Activated CD4-positive, alpha-beta T cell treated with anti-CD3 and anti-CD28 coated beads, Interleukin-2, Interleukin-4, amounts not matched to agents 100 ng/mL and 50 ng/mL, durations not matched to agents 16 hours and 8 hours (primary cell): ENCODE measurements at places on chromosomes 4 and X.

GRCh38 chrX:108165383-108166111 is 74.0 kb downstream of the ATG4A start:
- no peak for DNase-seq

GRCh38 chrX:54798137-54798536 is at the start of gene ITIH6:
ITIH6 (minus strand) TSS chrX:54798255; CDS start chrX:54798210, 45 bp downstream.
- DNase-seq: no peak

DNA sequence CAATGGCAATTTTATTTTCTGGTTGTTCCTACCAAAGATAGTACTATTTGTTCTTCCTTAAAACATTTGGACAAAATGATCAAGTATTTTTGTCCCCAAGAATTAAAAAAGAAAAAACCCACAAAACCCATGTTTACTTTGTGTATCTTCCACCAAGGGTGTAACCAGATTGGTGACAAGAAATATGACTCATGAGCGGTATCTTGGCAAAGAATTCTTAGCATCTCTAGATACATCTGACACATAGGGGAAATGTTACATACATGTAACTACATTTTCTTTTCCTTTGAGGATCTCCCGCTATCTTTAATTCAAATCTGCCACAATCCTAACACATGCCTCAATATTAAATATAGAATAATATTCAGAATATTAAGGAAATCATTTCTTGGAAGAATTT is 78.7 kb downstream of the WDFY3 start:
- no peak for DNase-seq

DNA sequence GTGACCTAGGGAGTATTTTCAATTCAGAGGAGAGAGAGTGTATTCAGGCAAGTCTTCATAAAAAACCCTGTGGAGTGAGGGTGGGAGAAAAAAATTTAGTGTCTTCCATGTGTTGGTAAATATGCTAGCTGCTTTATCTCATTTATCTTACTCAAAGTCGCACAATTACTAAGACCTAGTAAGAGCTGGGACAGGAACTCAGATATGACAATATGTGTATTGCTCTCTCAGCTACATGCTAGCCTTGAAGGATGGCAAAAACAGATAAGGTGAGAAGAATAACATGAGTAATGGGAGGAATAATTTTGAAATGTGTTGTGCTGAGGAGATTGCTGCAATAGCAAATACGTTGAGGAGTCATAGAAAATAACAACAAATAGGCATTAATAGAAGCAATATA is 458.6 kb downstream of the SH2D1A start:
- DNase-seq: peak; percentile 0

- DNase-seq: no peak
Observed at GRCh38 chr4:79918292-79918691, 154.7 kb downstream of the ANTXR2 start.

DNA sequence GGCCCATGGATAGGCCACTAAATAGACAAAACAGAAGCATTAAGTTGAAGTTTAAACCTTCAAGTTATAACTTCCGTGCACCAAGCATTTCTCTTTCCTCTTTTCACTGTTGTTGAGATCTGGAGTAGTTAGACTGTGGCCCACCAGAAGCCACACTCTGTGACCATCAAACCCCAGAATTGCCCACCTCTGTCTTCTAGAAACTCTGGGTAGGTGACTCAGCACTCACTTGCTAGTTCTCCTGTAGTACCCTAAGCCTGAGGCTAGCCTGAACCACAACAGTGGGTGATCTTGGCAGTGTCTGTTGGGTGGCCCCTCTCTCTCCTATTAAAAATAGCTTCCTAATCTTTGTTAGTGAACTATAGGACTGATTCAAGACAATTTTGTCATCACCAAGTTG is 24.6 kb upstream of the CD40LG start:
- no peak for DNase-seq

GRCh38 chr4:158811704-158812103 is 42.9 kb downstream of the FNIP2 start:
- DNase-seq: no peak

- no peak for DNase-seq
Observed at GRCh38 chr4:113471146-113471860, 290.2 kb downstream of the CAMK2D start.

DNA sequence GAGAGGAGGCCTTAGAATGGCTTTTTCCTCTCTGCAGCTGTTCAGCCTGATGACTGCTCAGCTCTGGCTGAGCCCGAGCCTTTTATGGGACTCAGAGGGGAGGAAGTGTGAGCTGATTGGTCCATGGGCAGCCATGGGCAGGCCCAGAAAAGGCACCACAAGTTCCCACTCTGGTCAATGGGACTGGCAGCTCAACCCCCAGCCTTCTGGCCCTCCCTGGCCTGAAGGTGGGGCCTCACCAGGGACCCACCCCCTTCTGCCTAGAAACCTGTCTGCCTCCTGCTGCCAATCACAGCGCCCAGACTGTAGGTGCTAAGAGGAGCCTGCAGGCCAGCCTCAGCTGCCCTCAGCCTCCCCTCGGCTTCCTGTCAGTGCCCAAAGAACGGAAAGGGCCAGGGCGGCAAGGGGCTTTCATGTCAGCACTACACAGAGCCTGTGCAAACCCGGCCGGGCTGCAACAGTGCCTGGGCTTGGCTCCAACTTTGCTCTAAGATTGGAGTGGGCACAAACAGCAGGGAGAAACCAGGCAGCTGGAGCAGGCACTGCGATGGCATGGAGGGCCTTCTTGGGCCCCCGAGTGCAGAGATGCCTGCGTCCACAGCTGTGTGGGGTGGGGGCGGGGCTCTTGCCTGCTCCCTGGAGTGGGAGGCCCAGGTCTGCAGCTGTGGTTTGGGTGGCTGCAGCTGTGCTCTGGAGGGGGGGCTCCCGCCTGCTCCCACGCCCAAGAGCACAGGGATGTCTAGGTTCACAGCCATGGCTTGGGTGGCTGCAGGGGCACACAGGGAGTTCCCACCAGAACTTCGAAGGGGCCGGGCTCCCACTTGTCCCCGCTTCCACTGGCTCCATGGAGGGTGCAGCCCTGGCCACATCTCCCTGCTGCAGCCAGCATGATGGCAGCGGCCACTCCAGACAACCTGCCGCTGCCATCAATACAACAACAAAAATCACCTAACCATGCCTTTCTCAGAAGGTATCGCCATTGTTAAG is 92.6 kb downstream of the NXF2 start:
- DNase-seq: no peak

- DNase-seq: no peak
Observed at GRCh38 chr4:76420762-76421581, at the start of gene CCDC158. CCDC158 (minus strand) TSS chr4:76421141; CDS start chr4:76403207, 17,934 bp downstream.

GRCh38 chrX:28205126-28205525 is 223.9 kb upstream of the DCAF8L1 start:
- DNase-seq: no peak

DNA sequence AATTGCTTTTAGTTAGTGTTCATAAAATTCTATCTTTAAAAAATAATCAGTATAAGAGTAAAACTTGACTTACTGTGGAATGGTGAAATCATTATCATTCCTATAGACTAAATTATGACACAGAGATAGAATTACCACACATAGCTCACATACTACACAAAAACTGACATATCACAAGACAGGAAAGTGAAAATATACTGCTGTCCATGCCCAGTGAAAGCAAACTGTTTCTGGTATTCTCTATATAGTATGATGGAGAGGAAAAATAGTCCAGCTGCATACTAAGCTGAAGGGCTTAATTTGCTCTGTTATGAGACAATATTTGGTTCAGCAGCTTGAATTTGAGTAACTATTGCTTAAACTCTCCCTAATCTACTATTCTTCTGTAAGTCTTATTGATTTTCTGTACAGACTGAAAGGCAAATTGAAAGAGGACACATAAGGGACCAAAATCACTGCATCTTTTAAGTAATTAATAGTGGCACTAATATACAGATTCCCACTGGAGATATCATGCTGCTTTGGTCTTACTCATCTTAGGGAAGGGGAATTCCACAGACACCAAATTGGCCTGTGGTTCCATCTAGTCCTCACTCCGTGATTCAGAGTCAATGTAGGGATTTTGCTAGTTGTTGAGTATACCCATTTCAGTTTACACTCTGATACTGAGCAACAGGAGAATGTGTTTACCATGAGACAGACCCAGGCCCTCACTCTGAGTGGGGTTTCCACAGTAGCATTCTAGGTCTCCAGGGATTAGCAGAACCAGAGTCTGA is 47.4 kb upstream of the AGA start:
- DNase-seq: no peak

DNA sequence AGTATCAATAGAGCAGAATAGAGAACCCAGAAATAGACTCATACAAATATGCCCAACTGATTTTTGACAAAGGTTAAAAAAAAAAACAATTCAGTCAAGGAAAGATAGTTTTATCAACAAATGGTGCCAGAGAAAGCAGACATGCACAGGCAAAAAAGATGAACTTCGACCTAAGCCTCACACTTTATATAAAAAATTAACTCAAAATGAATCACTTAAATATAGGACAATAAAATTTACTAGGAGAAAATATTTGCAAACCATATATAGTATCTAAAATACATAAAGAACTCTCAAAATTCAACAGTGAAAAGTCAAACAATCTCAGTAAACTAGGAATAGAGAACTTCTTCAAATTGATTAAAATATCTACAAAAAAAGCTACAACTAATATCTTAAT is 29.7 kb downstream of the HUWE1 start:
- no peak for DNase-seq

DNA sequence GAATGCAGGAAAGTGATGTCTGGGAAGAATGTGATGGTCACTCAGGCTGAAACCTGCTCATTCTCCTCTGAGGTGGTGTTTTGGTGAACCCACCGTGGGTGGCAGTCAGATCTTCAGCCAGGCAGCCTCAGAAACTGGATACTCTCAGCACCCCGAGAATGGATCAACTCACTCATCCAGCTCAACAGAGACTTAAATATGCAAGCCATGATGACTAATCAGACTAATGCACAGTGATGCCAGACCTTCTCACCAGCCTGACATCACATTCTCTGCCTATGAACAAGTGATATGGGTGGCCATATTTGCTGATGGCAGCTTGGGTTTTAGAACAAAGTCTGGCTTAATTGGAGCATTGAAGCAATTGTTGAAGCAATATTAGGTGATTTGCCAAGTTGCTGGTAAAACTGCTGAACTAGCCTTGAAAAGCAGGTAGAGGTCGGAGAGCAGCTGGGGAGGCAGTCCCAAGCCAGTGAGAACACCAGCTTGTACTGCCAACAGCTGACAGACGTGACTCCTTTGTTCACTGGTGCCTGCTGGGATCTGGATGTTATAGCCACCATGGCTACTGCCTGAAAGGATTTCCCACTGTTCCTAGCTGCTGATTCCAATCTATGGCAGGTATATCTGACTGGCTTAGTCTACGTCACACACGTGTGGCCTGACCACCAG is 608.1 kb downstream of the MID1IP1 start:
- DNase-seq: no peak

DNA sequence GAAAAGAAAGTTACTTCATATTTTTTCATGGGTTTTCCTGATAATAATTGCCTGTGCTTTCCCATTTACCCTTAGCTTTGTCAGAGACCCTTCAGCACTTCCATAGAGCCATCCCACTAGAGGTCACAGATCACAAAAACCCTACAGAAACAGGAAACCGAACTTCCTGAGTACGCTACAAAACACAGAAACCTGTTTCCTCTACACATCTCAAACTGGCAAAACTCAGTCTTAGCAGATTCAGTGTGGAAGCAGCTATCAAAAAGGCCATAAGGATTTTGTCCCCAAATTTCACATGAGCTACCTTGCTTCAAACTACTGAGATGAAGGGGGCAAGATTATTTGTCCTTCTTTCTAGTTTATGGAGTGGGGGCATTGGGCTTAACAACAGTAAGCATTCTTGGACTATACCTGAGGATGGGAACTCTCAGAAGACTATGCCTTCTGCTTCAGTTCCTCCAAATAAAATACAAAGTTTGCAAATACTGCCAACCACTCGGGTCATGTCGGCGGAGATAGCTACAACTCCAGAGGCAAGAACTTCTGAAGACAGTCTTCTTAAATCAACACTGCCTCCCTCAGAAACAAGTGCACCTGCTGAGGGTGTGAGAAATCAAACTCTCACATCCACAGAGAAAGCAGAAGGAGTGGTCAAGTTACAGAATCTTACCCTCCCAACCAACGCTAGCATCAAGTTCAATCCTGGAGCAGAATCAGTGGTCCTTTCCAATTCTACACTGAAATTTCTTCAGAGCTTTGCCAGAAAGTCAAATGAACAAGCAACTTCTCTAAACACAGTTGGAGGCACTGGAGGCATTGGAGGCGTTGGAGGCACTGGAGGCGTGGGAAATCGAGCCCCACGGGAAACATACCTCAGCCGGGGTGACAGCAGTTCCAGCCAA is at the start of gene MMRN1:
MMRN1 (plus strand) TSS at position 206 of the 902 bp plus-strand sequence; CDS start at position 324, 118 bp downstream.
- DNase-seq: peak; percentile 13

GRCh38 chr4:76023389-76023788 is at the start of gene CXCL10:
CXCL10 (minus strand) TSS chr4:76023497; CDS start chr4:76023431, 66 bp downstream.
- DNase-seq: peak; percentile 53

GRCh38 chr4:95362906-95363558 is 185.7 kb downstream of the UNC5C start:
- no peak for DNase-seq
